MM.1S (cell line): ENCODE measurements at places on chromosomes 7 and 10.

- DNase-seq, result peak; percentile 70
These were observed at the start of gene SGCE for GRCh38 chr7:94655848-94656657. Gene SGCE (minus strand): TSS chr7:94656133. CDS start chr7:94656098, 35 bp downstream.

- no peak for DNase-seq
These were observed 11.7 kb upstream of the CCDC172 start for GRCh38 chr10:116312548-116312947.

DNA sequence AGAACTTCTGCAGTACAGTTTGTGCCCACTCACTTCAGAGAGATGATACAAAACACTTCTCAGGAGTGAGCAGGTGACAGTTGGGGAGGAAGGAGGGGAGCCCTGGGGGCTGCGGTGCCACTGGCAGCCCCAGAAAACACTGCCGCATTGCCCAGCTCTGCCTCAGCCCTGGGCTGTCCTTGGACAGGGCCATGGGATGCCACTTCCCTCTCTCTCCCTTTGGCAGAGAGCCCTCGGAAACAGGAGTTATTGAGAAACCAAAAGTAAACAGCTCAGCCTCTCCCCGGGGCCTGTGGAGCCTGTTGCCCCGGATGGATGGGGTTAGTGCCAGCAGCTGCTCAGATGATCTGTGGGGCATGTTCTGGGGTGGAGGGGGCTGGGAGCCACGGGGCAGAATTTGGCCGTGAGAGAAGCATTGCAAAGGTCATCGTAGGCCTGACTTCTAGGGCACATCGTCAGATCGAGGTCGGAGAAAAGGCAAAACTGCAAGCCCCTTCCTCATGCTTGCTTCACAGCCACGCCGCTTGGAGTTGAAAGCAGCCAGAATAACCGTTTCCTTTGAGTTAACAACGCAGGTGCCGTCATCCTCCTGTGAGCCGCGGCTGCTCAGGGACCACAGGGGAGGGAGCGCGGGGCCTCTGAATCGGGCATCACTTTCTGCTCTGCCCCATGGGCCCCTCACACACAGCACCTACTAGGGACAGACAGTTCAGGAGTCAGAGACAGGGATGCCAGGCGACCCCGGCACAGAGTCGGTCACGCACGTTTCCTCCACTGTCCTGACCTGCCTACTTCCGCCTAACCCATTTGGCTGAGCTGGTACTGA lies 256.4 kb downstream of the CAMK1D start:
- DNase-seq, result peak; percentile 71

DNA sequence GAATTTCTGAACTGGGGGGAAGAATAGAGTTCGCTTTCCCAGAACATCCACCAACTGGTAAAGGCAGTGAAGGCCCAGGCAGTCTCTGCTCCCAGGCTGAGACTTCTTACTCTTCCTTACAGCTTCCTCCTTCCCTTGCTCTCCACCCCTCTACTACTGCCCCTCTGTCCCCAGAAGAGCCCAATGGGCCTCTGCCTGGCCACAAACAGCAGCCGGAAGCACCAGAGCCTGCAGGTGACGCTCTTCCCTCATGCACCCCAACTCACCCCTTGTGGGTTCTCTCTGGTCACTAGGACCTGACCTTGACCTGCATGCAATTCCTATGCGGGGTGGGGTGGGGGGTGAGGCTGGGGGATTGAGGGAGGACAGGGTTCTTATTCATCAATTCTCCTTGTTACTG lies 16.5 kb downstream of the FAM131B start:
- no peak for DNase-seq

DNA sequence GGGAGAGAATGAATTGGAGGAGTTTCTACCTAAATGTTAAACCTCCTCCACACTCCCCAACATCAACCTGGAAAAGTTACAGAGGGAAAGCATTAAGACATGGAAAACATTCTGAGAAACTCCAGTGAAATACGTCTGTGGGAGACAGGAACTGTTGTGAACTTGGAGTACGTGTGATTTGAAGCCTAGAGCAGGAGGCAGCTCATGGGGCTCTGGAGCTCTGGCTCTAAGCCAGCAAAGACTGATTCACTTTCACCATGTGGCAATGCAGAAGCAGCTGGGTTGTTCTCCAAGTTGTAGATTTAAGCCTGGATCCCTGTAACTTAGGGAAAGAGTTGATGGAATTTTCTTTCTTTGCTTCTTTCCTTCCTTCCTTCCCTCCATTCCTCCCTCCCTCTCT lies 503.2 kb downstream of the NRG3 start:
- no peak for DNase-seq

DNA sequence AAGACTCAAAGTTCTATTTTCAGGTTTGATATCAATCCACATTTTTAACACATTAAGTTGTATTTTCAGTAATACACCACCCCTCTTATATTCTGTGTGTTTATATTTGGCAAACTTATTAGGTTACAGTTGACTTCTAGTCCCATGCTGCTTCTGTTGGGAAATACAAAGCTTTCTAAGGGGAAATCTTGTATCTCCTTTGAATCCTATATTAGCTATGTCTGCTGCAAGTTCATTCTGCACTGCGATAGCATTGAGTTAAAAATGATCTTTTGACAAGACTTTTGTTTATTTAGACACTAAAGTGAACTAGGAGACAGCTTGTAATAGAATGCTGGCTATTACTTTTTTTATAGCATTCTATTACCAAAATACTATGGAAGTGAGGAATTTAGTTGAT lies 625.1 kb upstream of the ANKRD30A start:
- no peak for DNase-seq

GRCh38 chr7:124480036-124480820 lies 285.4 kb downstream of the GPR37 start:
- DNase-seq, result no peak

DNA sequence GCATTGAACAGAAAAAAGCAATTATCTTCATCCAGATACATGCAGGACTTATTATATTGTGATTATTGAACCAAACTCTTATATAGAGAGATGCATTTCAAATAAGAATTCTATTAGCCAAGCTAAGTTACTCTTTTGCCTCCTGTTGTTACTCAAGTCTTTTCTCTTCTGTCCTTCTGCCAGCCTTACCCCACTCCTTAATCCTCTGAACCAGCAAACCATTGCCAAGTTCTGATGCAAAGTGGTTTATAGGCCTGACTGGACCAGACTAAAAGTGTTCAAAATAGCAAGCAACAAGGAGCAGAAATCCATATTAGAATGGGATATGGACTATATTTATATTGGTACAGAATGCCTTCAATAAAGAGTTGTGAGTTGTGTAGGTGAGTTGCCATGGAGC lies 2.2 kb upstream of the SLC26A4 start:
- DNase-seq, result no peak

GRCh38 chr7:75924889-75925288 lies 9.9 kb downstream of the POR start:
- no peak for DNase-seq

DNA sequence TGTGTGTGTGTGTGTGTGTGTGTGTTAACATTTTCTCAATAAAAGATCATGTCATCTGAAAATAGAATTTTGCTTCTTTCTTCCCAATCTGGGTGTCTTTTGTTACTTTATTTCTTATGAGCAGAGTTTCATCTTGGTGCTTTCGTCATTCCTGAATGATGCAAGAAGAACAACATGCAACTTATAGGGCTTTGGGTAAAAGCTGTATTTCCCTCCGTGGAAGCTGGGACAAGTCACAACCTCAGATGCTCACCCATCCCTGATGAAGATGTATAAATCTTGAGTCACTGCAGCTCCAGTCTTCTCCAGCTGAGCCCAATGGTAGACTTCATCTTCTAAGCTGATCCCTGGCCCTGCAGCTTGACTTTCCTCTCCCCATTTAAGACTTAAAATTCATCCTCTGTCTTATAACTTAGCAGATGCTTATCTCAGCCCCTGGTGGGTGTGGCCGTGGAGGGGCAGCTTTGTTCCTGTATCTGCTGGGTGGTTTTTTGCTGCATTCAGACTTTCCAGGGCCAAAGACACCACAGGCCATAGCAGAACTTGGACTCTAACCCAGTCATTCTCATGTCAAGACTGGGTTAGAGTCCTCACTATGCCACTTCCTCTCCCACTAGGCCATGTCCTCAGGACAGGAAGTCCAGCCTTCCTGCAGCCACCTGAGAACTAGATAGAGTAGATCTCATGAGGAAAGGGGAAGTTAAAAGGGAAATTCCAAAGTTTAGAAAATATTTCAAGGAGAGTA lies 356.4 kb downstream of the TNS3 start:
- DNase-seq, result no peak

- peak; percentile 24 for DNase-seq
These were observed 336.5 kb upstream of the PRKCQ start for GRCh38 chr10:6916601-6917000.

DNA sequence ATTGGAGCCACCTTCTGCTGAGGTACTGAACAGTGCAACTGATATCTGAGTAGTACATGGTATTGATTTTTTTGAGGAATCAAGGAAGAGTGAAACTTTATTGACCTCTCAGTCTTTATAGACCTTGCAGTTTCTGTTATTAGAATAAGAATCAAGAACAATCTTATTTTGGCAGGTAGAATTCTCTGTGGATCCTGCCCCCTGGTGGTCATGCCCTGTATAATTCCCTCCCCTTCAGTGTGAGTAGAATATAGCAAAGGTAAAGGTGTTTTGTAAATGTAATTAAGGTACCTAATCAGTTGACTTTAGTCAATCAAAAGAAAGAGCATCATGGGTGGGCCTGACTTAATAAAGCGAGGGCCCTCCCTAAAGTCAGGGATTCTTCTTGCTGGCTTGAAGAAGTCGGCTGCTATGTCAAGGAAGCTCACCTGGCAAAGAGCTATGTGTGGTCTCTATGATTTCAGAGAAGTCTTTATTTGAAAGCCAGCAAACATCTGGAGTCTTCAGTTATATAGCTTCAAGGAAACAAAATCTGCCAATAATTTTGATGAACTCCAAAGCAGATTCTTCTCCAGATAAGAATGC lies 142.8 kb downstream of the LSM5 start:
- no peak for DNase-seq

- DNase-seq, result no peak
These were observed 10.7 kb downstream of the SEMA3D start for GRCh38 chr7:85176197-85176596.

GRCh38 chr10:29946953-29947700 lies 112.3 kb downstream of the JCAD start:
- DNase-seq, result no peak

DNA sequence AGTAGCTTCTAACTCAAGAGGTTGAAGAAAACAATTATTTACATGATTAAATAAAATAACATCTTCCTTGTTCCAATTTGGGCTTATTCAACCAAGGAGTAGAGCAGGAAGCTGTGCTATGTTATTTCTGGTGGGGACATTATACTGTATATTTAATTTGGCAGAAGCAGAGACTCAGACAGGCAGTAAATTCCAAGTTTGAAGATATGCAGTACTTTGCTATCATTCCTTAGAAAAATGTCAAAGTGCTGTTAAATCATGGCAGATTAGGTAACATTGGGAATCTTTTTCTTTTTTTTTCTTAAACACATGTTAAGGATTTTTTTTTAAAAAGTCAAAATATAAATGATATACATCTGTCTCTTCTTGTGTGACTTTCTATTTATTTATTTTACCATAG lies 190.1 kb downstream of the SUGCT start:
- DNase-seq, result no peak

DNA sequence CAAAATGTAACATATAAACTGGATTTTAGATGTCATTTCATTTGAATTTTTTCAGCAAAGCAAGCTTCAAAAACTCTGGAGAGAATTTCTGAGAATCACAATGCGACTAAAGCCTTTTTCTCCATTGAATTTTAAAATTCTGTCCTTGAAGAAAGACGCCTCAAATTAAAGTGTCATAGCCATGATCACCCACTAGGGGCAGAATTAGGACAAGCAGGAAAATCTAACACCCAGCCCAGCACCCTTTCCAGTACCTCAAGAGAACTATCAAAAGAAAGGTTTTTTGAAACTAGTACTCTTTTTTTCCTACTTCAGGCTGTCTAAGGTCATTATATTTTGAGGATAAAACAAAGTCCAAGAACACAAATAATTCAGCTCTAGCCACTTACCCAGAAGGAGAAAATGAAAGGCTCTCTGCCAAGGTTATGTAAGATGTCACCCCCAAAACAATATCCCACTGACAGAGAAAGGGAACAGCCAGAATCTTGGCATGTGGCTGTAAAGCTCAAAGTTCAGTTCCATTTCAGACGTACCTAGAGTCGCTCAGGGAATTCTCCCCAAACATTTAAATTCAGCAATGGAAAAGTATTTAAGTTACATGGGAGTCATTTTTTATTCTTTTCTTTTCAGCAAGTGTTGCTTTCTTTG lies 299.4 kb downstream of the SNX13 start:
- DNase-seq, result peak; percentile 34
